Kasumi-1 (cell line): ENCODE measurements at places on chromosomes 2 and 18.
A peak's percentile ranks its signal among the peaks of the same experiment; 100 is the strongest.

- DNase-seq, result no peak
Measured at GRCh38 chr2:134139611-134140010, 114.3 kb upstream of the MGAT5 start.

- DNase-seq, result no peak
Measured at GRCh38 chr18:26893996-26894395, 28.5 kb upstream of the AQP4 start.

DNA sequence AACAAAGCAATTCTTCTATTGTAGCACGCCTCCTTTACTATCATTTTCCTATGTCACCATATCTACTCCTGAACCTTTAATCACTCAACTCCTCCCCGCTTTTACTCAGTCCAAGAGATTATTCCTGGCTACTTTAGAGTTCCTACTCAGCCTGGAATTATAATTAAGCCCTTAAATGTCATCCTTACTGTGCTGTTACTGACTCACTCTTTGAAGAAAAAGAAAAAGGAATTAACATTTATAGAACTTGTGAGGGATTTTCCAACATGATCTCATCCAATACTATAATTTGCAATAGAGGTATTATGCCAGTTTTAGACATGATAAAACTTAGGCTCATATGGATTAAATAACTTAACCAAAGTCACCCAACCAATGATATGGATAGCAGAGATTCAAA lies 61.7 kb downstream of the CCDC88A start:
- DNase-seq, result no peak

- no peak for DNase-seq
Measured at GRCh38 chr2:12543076-12543977, 173.4 kb upstream of the TRIB2 start.

GRCh38 chr18:42578792-42579191 lies 536.7 kb downstream of the RIT2 start:
- DNase-seq, result no peak

GRCh38 chr2:30380824-30381223 lies 66.2 kb upstream of the LCLAT1 start:
- DNase-seq, result no peak

- no peak for DNase-seq
Measured at GRCh38 chr2:96104487-96104861, 11.9 kb downstream of the ADRA2B start.

DNA sequence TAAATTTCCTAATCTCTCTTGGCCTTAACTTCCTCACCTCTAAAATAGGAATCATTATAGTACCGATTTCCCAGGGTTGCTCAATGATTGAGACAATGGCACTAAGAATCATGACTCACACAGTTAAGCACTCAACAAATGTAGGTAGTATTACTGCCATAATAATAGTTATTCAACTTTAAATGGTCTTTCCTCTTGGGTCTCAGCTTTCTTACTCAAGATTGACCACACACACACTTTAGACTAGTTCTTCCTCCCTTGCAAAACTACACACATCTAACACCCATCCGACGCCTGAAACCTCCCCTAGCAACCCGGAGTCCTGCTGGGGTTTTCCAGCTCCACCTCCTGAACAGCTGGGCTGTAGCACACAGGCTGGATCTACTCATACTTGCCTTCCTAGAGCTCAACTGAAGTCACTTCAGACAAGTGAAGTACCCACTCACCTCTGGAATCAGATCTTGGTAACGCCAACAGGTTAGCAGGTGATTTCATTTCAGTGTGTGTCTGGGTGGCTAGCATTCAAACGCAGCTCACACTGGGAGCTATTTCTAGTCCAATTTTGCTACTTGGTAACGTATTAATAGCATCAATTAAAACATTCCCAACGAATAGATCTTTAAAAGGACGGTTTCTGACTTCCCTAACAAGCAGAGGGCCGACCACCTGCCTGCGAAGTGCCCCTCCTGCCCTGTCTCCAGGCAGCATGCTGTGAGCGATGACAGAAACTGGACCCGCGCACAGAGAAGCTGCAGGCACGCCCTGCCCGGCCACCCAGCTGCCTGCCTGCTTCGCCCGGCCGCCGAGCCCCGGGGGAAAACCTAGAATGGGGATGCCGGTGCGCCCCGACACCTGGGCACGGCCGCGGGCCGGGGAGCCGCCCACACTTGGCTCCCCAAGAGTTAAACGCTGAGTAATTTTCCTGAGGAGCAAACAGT lies 1.1 kb downstream of the UXS1 start:
- DNase-seq, result peak; percentile 80

GRCh38 chr2:1652034-1652790 lies 92.1 kb downstream of the PXDN start:
- no peak for DNase-seq

DNA sequence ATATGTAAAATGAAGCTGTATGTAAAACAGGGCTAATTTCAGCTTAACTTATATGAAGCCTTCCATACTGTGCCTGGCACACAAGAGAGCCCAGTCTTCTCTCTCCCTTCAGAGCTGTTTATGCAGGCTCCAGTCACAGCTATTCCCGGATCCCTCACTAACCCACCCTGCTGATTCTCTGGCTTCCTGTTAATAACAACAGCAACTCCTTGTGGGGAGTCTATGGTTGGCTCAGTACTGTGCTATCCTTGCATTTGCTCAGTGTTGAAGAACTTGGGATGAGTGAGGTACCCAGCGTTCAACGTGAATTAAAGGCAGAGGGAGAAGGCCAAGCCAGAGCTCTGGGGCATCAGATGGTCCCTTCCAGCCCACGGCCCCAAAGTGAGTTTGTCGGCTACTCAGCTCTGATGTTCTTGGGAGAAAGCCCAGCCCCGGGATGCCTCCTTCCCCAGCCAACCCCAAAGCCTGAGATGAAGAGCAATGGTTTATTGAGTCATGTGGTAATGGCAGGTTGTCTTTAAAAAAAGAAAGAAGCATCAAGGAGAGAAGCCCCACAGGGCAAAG lies 43.2 kb downstream of the PSD4 start:
- peak; percentile 81 for DNase-seq

DNA sequence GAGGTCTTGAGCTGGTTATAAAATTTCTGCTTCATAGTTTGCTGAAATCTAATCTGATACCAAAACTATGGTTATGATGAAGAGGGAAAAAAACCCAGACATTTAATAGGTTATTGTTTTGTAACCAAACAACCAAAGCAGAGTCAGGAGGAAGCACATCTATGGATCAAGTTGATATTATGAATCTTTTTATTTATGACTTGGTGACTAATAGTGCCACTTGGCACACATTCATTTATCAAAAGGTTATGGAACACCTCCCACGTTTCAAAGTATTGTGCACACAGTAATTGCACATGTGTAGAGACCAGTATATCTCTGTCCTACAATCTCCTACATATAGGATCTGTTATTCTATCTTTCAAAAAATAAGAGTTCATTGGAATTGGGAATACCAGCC lies 93.0 kb downstream of the DPP4 start:
- DNase-seq, result no peak

- no peak for DNase-seq
Measured at GRCh38 chr2:238149841-238150572, 8.8 kb upstream of the ERFE start.

GRCh38 chr2:188902901-188903491 lies 71.2 kb upstream of the COL3A1 start:
- DNase-seq, result no peak

GRCh38 chr2:229969921-229970320 lies 47.6 kb downstream of the FBXO36 start:
- DNase-seq, result no peak

DNA sequence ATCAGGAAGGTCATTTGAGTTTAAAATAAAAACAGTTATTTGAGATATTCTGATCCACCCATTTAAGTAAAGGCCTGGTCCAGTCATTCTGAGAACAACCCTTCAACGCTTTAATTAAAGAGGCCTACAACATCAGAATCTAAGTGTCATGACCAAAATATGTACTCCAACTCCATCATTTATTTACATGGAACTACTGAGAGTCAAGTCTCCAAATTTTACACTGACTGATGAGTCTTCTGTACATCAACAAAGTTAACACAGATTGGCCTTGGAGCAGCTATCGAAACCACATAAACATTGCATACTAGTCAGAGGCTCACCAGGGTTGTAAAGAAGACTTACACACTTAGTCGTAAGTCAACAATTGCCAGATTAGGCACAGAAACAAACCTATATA lies 37.1 kb downstream of the PIEZO2 start:
- DNase-seq, result no peak

GRCh38 chr2:105526000-105526925 lies 127.4 kb upstream of the FHL2 start:
- DNase-seq, result no peak

- DNase-seq, result no peak
Measured at GRCh38 chr2:63261137-63261621, 210.5 kb downstream of the OTX1 start.

GRCh38 chr18:46167971-46168370 lies 63.8 kb downstream of the HAUS1 start:
- peak; percentile 83 for DNase-seq

DNA sequence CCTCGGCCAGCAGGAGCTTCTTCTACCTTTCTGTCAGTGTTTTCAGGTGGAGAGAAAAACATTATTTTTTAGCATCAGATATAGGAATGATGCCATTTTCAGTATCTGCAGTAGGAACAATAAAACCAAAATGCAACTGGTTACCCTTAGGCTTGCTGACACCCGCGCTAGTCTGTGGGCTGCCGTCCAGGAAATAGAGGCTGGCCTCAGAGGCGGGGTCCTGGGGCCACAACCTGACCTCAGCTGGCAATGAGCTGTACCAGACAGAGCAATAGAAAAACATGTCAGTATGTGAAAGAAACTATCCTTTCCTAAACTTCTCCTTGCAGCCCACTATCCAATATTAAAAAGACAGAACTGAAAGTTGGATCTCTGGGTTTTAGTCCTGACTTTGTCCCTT lies 4.6 kb upstream of the ST6GAL2 start:
- DNase-seq, result peak; percentile 6

GRCh38 chr2:127498386-127498785 lies 27.9 kb downstream of the IWS1 start:
- DNase-seq, result no peak

GRCh38 chr2:25544445-25544844 lies 128.9 kb downstream of the DTNB start:
- no peak for DNase-seq

DNA sequence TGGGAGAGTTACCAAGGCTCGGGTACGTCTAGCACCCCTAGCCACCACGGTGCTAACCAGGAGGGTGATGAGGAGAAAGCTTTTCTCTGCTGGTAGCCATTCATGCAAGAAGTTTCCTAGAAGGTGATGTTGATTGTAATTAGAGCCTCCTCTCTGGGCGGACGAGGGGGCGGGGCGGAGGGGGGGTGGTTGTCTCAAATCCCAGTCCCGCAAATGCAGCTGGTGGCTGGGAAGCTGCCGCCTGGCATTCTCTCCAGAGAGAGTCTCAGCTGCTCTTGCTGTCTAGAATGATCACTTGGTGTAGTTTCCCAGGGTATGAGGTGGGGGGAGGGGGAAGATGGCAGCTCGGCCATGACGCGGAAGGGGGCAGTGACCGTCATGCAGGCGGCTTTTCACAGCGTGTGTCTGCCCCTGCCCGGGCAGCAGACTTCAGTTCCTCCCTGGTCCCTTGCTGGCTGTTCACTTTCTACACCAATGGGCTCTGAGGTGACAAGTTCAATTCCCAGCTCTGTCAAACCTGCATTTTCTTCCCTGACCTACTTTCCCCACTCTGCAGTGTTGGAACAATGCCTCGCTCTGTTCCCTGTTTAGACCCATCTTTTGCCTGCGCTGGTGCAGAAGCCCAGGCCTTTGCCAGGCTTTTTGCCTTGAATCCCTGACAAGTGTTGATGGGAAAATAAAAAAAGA lies 61.5 kb upstream of the KLF7 start:
- no peak for DNase-seq

- no peak for DNase-seq
Measured at GRCh38 chr2:181973171-181973783, 12.4 kb upstream of the PPP1R1C start.

DNA sequence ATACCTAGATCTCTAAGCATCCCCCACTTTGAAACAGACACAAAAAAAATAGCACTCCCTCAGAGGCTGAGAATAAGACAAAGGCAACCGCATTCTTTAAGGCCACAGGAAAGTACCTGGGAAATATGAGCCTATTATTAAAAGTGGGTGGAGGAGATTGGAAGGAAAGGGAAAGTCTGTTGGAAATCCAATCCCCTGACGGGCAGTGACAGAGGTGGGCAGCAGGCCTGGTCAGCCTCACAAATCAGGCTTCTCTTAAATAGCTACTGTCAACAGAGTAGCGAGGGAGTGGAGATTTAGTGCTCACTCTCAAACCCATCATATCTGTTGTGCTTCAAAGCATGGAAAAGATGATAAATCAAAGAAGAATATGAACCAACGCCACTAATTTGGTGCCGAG lies 324.4 kb downstream of the ALK start:
- DNase-seq, result no peak

DNA sequence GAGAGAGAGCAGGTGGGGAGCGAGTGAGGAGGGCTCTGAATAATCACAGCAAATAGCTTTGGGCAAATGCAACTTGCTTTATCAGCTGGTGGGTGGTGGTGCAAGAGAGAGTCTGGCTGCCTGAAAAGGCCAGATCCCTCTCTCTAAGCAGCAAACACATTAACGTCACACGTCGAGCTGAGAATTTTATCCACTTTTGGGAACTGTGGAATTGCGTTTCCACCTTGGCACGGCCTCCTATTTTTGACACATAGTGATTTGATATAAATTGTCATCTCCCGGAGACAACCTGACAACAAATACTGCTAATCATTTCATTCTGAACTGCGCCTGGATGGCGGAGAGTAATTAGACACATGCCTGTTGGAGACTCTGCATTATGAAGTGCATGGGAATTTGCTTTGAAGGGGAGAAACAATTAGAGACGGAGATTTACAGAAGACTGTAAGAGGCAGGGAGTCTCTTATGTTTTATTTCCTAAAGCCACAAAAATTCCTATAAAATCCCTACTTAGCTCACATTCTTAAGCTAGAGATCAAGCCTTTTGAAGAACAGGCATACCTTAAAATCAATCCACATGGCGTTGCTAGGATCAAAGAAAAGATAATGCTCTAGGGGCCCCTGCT lies 634.1 kb downstream of the TDRD15 start:
- DNase-seq, result no peak

DNA sequence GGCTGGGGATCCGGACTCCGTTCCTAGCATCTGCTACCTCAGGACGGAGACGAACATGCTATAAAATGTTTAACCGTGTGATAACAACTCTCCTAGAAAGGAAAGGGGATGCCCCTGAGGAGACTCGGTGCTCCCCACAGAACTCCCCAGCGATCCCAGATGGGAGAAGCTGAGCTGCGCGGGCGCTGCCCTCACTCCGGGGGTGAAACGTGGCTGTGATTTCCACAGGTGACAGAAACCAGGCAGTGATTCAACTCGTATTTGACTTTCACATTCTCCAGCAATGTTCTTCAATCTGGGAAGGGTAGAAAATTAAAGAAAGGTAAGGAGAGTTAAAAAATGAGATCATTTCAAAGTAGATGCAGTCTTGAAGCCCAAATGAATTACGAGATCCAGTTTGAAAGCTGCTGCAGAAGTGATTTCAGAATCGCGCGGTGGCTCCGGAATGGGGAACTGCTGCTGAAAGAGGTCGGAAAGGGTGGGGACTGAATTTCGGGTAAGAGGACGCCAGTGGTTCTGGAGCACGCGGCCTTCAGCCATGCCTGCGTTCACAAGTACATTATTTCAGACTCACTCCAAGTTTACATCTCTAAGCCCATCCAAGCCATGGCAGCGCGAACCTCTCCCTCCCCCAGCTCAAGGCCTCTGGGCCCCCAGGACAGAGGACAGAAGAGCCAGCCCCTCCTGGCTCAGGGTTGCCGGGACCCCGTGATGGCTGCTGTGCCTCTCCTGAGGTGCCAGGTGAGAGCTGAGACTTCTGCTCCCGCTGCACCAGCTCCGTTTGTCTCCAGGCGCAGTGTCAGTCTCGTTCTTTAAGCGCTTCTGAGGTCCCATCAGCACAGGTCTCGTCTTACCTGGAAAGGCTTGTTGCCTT lies 39.5 kb downstream of the ADNP2 start:
- DNase-seq, result peak; percentile 18

GRCh38 chr2:176107731-176108181 lies 676 bp downstream of the HOXD11 start:
- DNase-seq, result no peak
